Large intestine (tissue), 12 donors: ENCODE measurements at places on chromosomes 11 and 22. TPM values are rescaled to one million over a fixed set of nuclear protein-coding genes. Genes with fewer than 3 reads are reported as not detected.

GRCh38 chr11:19239039-19239438, 1.7 kb downstream of the E2F8 start:
- H3K36me3 ChIP-seq, result peaks cover 7% of the 10 kb centered on the region
- H3K4me1 ChIP-seq, result peaks cover 23% of the 10 kb centered on the region
- H3K27ac ChIP-seq, result peak overlapping the region; percentile 94
- peak; percentile 25 for DNase-seq
- no peak overlapping the region for H3K4me3 ChIP-seq
- peaks cover 16% of the 10 kb centered on the region for H3K27me3 ChIP-seq

Gene WT1
- polyA plus RNA-seq, result 4.6 TPM

DNA sequence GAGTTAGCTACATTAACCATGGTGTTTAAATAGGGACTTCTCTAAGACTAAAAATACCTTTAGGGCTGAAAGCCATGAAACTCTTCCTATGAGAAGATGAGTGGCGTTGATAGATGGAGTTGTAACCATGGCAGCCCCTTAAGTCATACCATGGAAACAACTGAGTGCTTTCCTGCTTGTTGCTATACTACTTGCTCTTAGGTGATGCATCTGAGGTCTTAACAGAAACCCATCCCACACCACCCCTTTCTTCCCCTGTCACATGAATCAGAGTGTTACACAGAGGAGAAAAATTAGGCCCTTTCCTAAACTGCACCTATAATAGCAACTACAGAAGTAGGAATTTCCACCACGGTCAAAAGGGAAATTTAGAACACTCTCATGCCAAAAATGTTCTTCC, 64.3 kb upstream of the ZC3H12C start:
- no peaks in the 10 kb centered on the region for H3K27me3 ChIP-seq
- no peak overlapping the region for H3K4me3 ChIP-seq
- DNase-seq, result no peak
- H3K36me3 ChIP-seq, result no peaks in the 10 kb centered on the region

Gene DDTL
- 11.2 TPM for polyA plus RNA-seq

DNA sequence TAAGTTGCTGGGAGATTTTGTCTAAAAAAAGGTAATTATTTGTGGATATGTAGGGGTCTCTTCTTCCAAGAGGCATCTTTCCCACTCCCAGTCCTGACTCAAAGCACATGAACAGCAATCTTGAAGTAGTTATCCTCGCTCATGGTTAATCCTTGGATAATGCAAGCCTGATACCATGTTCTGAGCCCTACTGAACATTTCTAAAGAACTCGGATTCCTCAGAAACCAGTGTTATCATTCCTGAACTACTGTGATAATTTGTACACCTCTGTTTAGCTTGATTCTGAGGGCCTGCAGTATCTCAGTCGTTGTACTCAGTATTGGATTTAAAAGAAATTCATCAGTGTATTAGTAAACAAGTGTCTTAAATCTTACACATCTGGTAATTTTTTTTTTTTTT, 22.3 kb upstream of the RCE1 start:
- H3K36me3 ChIP-seq, result peaks cover 11% of the 10 kb centered on the region
- H3K27me3 ChIP-seq, result no peaks in the 10 kb centered on the region
- no peak for DNase-seq
- no peak overlapping the region for H3K27ac ChIP-seq
- H3K4me1 ChIP-seq, result no peaks in the 10 kb centered on the region
- H3K4me3 ChIP-seq, result no peak overlapping the region

- no peaks in the 10 kb centered on the region for H3K36me3 ChIP-seq
- peak; percentile 54 for DNase-seq
- peaks cover 44% of the 10 kb centered on the region for H3K4me1 ChIP-seq
- H3K27me3 ChIP-seq, result no peaks in the 10 kb centered on the region
- H3K4me3 ChIP-seq, result peak overlapping the region; percentile 76
These were observed 565 bp downstream of the GAS2L1 start for GRCh38 chr22:29306835-29307595.

Gene PAX6
- 6.7 TPM for polyA plus RNA-seq

GRCh38 chr11:118623269-118623655, 15.8 kb downstream of the PHLDB1 start:
- H3K36me3 ChIP-seq, result peaks cover 17% of the 10 kb centered on the region
- H3K4me3 ChIP-seq, result no peak overlapping the region
- H3K27me3 ChIP-seq, result no peaks in the 10 kb centered on the region
- H3K27ac ChIP-seq, result peak overlapping the region; percentile 44
- no peak for DNase-seq
- H3K4me1 ChIP-seq, result peaks cover 12% of the 10 kb centered on the region

GRCh38 chr11:110097459-110098012, 4.3 kb downstream of the ZC3H12C start:
- H3K27ac ChIP-seq, result no peak overlapping the region
- H3K36me3 ChIP-seq, result peaks cover 5% of the 10 kb centered on the region
- no peaks in the 10 kb centered on the region for H3K27me3 ChIP-seq
- no peak overlapping the region for H3K4me3 ChIP-seq
- no peaks in the 10 kb centered on the region for H3K4me1 ChIP-seq

DNA sequence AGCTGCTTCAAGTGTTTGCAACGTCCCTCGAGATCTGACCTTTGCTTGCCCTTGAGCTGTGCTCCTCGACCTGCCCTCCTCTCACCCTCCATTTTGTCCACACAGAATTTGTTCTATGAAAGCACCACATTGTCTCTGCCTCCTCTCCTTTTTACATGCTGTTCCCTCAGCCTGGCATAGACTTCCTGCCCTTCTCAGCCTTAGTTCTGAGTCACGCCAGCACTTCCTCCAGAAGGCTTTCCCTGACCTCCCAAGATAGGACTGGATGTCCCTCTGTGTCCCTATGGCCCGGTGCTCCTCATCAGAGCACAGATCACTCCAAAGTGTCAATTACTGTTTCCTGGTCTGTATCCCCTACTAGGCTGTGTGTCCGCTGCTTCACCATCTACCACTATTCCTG, 16.2 kb downstream of the JHY start:
- peaks cover 5% of the 10 kb centered on the region for H3K36me3 ChIP-seq
- H3K27ac ChIP-seq, result no peak overlapping the region
- H3K27me3 ChIP-seq, result no peaks in the 10 kb centered on the region
- no peak overlapping the region for H3K4me3 ChIP-seq
- no peak for DNase-seq
- no peaks in the 10 kb centered on the region for H3K4me1 ChIP-seq
